Glutamatergic neuron (in vitro differentiated cells): ENCODE measurements at places on chromosomes 1 and 21.

DNA sequence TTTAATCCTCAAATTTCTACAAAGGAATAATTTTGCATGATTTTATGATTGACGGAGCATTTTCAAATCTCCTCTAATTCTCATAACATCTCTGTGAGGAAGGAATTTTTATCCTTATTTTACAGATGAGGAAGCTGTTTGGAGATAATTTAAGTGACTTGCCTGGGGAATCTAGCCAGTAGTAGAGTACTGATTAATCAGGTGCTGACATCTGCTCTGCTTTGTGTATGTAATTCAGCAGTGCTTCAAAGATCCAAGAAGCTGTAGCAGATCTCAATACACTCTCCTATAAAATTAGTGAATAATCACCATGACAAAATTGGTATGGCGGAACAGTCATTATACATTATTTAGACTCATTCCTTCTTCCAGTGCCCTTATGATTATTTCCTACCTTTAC lies 46.0 kb downstream of the DPH5 start:
- DNase-seq = no peak

DNA sequence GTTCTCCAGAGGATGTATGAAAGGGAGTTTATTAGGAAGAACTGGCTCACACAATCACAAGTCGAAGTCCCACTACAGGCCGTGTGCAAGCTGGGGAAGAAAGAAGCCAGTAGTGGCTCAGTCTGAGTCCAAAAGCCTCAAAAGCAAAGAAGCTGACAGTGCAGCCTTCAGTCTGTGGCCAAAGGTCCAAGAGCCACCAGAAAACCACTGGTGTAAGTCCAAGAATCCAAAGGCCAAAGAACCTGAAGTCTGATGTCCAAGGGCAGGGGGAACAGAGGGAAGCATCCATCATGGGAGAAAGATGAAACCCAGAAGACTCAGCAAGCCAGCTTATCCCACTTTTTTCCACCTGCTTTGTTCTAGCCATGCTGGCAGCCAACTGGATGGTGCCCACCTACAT lies 21.4 kb upstream of the CEP350 start:
- no peak for DNase-seq

GRCh38 chr1:218409946-218410510 lies 64.9 kb downstream of the TGFB2 start:
- DNase-seq = no peak

DNA sequence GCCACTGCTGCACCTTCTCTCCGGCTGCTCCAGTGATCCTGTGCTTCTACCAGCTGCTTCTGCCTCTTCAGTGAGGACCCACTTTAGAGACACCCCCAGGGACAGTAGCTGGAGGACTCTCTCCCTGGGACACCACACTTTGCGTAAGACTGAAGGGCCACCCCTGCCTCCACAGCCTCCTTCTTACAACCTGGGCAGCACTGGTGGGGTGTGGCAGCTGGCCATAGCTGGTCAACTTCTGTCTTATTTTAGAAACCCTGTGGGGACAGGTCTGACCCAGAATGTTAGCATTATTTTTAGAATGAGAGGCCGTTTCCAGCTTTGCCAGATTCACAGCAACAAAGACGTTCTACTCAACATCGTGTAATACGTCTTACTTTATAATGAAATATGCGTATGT lies 1.1 kb upstream of the KRTAP10-9 start:
- DNase-seq = no peak

GRCh38 chr1:39657402-39657801 lies 14.5 kb downstream of the NT5C1A start:
- DNase-seq = no peak

DNA sequence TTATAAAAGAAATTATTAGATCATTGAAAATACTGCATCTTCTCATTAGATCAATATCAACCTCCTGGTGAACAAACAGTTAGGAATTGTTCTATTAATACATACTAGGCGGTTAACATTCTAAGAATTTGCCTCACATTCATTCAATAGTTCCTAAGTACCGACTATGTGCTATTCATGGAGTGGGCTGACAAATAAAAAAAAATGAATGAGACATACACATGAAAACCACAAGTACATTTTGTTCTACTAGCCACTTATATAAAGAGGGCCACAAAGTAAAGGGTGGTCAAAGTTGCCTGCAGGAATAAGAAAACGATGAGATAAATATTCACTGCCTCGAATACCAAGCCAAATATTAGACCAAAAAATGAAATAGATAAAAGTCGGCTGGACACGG lies 294.4 kb downstream of the SDCCAG8 start:
- DNase-seq = no peak

- no peak for DNase-seq
These were observed 8.5 kb downstream of the CCT8 start for GRCh38 chr21:29064850-29065481.

- no peak for DNase-seq
These were observed 426.7 kb upstream of the RUNX1 start for GRCh38 chr21:35475762-35476161.

DNA sequence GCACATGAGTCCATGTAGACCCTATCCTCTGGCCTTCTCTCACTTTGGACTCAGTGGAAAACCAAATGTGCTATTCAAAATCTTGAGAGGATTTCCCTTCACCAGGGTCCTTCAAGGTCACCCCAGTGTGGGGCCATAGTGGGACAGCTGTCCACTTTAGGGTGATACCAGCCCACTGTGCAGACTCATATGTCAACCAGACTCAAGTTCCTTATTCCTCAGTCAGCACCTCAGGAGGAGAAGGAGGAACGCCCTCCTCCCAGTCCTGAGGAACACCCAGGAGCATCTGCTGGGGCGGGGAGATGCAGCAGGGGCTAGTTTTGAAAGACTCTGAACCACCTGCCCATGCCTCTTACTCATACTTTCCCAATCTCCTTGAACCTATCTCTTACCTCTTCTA lies 340.9 kb downstream of the MATN1 start:
- no peak for DNase-seq

DNA sequence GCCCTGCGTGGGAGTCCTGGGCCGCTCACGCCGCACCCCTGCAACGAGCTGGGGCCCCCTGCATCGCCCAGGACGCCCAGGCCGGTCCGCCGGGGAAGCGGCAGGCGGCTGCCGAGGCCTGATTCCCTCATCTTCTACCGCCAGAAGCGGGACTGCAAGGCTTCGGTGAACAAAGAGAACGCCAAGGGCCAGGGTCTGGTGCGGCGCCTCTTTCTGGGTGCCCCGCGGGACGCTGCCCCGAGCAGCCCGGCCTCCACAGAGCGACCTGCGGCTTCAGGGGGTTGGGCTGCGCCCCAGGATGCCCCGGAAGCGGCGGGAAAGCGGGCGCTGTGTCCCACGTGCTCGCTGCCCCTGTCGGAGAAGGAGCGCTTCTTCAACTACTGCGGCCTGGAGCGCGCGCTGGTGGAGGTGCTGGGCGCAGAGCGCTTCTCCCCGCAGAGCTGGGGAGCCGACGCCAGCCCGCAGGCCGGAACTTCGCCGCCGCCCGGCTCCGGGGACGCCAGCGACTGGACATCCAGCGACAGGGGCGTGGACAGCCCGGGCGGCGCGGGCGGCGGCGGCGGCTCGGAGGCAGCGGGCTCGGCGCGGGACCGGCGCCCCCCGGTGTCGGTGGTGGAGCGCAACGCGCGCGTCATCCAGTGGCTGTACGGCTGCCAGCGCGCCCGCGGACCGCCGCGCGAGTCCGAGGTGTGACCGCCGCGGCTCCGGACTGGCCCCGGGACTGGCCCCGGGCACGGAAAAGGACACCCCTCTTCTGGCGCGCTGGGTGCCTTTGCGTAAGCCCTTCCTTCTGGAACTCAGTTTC lies 2.7 kb downstream of the FAM110D start:
- DNase-seq = peak; percentile 76
